ENCODE measurements at places on chromosomes 13 and 19.

- no peak for DNase-seq
Measured at GRCh38 chr13:106129993-106130392, 405.5 kb downstream of the EFNB2 start.

- DNase-seq: no peak
Measured at GRCh38 chr13:94217370-94217769, 262.1 kb downstream of the DCT start.

GRCh38 chr19:47512183-47512947 lies 2.5 kb downstream of the NAPA start:
- no peak for DNase-seq

- peak; percentile 90 for DNase-seq
Measured at GRCh38 chr13:21476893-21477472, 17.9 kb upstream of the ZDHHC20 start.

DNA sequence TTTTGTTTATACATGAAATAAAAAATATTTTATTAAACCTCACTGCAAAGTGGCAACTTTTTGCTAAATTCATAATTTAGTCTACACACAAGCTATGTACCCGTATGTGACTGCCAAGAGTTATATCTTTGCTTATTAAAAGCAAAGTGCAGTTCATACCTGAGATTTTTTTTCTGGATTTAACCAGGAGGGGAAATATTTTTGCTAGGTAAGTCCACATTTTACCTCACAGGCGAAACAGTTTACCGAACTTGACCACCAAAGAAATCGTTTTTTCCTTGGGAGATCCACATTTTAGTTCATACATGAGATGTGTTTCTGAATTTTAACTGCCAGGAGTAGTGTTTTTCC lies 12.2 kb upstream of the JSRP1 start:
- no peak for DNase-seq
